ENCODE measurements at places on chromosomes 13 and 19.

- H3K4me3 ChIP-seq = no peak overlapping the region
- no peaks in the 10 kb centered on the region for H3K4me1 ChIP-seq
- no peak for DNase-seq
- no peak overlapping the region for H3K27ac ChIP-seq
- H3K27me3 ChIP-seq = no peaks in the 10 kb centered on the region
Observed at GRCh38 chr19:8526345-8527091, 12.6 kb upstream of the ZNF414 start.

GRCh38 chr19:13621413-13621812 lies 115.1 kb upstream of the CACNA1A start:
- no peak overlapping the region for H3K27ac ChIP-seq
- H3K4me3 ChIP-seq = no peak overlapping the region
- no peaks in the 10 kb centered on the region for H3K4me1 ChIP-seq
- H3K36me3 ChIP-seq = no peaks in the 10 kb centered on the region

DNA sequence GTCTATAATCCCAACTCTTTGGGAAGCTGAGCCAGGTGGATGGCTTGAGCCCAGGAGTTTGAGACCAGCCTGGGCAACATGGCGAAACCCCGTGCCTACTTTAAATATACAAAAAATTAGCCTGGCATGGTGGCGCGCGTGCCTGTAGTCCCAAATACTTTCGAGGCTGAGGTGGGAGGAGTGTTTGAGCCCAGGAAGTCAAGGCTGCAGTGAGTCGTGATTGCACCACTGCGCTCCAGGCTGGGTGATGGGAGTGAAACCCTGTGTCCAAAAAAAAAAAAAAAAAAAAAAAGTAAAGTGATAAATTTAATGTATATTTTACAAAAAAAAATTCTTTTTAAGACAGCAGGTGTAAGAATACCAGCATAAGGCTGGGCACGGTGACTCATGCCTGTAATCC lies 17.6 kb downstream of the TMEM38A start:
- no peak for DNase-seq
- no peaks in the 10 kb centered on the region for H3K36me3 ChIP-seq
- H3K27ac ChIP-seq = no peak overlapping the region
- no peaks in the 10 kb centered on the region for H3K4me1 ChIP-seq
- no peaks in the 10 kb centered on the region for H3K27me3 ChIP-seq

DNA sequence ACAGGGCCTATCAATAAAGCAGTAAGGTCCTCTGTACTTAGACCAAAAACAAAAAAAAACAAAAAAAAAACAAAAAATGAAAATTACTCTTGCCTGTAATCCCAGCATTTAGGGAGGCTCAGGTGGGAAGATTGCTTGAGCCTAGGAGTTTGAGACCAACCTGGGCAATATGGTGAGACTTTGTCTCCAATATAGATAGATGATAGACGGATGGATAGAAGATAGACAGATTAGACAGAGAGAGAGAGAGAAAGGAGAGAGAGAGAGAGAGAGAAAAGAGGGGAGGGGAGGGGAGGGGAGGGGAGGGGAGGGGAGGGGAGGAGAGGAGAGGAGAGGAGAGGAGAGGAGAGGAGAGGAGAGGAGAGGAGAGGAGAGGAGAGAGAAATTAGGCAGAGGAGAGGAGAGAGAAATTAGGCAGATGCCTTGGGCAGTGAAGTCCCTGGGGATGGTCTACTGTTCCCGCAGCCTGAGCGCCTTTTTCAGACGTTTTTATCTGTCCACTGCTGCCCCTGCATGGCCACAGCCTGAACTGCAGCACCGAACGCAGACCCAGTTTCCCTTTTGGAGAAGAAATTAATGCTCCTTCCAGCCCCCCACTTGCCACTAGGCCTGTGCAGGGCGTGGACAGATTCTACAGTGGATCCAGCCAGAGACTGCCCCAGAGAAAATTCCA lies 9.8 kb upstream of the ZNF627 start:
- H3K4me1 ChIP-seq = peaks cover 8% of the 10 kb centered on the region
- H3K36me3 ChIP-seq = no peaks in the 10 kb centered on the region
- H3K4me3 ChIP-seq = no peak overlapping the region
- H3K27ac ChIP-seq = no peak overlapping the region

DNA sequence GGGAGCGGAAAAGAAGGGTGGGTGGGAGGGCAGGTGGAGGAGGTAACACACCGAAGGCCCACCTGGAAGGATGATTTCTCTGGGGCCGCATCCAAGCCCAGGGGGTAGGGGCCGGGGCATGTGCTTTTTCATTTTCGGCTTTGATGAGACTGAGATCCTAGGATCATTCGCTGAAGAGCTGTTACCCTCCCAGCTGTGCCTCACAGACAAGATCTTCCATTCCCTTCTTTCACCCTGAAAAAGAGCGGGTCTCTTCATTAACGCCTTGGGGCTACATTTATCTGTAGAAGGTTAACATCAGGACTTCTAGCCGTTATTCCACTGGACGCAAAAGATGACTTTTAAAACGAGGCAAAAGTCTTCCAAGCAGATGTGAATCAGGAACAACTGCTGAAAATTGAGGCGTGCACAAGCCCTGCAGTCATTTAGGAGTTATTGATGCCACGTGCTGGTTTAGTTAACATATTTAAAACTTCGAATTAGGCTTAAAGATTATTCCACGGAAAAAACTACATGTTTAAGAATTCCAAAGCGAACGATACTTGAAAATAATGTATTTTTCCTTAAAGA lies 1.1 kb downstream of the LMO7 start:
- H3K27me3 ChIP-seq = no peaks in the 10 kb centered on the region
- H3K4me1 ChIP-seq = peaks cover 14% of the 10 kb centered on the region
- H3K36me3 ChIP-seq = no peaks in the 10 kb centered on the region
- H3K27ac ChIP-seq = no peak overlapping the region
- no peak overlapping the region for H3K4me3 ChIP-seq

DNA sequence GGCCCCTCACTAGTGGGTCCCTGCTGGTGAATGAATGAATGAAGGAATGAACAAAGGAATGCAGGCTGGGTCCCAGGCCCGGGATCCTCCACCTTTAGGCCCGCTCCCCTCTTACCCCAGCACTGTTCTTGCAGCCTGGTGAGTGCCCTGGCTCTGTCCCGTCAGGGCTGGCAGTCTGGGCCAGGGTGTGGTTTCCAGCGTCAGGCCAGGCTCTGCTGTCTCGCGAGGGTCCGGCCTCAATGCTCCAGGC lies 317 bp downstream of the LYL1 start:
- H3K27me3 ChIP-seq = peaks cover 9% of the 10 kb centered on the region
- H3K4me1 ChIP-seq = peaks cover 36% of the 10 kb centered on the region
- peaks cover 2% of the 10 kb centered on the region for H3K36me3 ChIP-seq
- no peak overlapping the region for H3K4me3 ChIP-seq

DNA sequence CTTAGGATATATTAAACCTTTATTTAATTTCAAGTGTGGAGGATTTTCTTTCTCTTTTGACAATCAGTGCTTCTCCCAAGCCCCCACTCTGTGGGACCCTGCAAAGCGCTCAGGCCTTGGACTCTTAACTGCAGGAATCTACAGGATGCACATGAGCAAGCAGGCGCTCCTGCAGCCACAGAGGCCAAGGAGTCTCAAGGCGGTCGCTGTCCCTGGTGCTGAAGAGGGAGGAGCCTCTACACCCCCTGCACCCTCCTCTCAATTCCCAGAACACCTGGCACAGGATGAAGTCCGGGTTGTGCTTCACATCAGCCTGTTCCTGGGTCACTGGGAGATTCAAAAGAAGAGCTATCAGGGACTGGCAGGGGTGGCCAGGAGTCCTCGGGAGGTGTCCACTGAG lies 13.5 kb downstream of the OR10H4 start:
- H3K27ac ChIP-seq = no peak overlapping the region
- no peaks in the 10 kb centered on the region for H3K4me1 ChIP-seq
- no peak overlapping the region for H3K4me3 ChIP-seq
- H3K27me3 ChIP-seq = no peaks in the 10 kb centered on the region
